ENCODE measurements at places on chromosomes 5 and 9. TPM values are rescaled to one million over a fixed set of nuclear protein-coding genes. Genes with fewer than 3 reads are reported as not detected.
A peak's percentile ranks its signal among the peaks of the same experiment; 100 is the strongest.

DNA sequence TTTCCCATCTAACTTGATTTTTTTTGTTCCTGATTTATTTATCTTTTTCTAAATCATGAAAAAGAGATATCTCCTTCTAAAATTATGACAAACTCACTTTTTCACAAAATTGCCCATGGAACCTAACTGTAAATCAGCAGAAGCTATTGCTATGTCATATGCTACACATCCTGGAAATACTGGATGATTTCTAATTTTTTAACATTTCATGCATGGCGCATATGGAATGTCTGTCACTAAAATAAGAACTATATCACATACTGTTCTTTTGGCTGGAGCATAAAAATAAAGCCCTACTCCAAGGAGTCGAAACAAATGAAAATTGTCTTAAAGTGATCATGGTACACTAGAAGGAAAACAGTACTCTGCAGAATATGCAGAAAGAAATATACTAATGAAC is 60.6 kb downstream of the CAMK4 start:
- no peak for DNase-seq

- DNase-seq, result no peak
These were observed 175.6 kb upstream of the NREP start for GRCh38 chr5:111932628-111933027.

DNA sequence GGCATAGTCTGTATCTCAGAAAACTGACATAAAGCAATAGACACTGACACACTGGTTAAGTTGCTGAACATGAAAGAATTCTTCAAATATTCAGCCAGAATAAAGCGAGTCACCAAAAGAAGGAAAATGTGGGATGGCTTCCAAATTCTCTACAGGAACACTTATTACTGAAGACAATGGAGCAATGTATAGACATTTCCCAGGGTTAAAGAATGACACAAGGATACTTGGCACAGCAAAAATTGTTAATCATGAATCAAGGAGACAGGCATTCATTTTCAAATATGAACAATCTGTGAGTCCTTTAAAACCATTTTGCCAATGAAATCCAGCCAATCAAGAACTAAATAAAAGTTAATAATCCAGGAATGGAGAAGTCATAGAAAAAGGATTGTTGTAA is 92.5 kb downstream of the MTX3 start:
- no peak for DNase-seq

GRCh38 chr9:130246126-130246525 is 19.4 kb upstream of the HMCN2 start:
- peak; percentile 37 for DNase-seq

SPATA24 gene
- total RNA-seq, result not detected

DNA sequence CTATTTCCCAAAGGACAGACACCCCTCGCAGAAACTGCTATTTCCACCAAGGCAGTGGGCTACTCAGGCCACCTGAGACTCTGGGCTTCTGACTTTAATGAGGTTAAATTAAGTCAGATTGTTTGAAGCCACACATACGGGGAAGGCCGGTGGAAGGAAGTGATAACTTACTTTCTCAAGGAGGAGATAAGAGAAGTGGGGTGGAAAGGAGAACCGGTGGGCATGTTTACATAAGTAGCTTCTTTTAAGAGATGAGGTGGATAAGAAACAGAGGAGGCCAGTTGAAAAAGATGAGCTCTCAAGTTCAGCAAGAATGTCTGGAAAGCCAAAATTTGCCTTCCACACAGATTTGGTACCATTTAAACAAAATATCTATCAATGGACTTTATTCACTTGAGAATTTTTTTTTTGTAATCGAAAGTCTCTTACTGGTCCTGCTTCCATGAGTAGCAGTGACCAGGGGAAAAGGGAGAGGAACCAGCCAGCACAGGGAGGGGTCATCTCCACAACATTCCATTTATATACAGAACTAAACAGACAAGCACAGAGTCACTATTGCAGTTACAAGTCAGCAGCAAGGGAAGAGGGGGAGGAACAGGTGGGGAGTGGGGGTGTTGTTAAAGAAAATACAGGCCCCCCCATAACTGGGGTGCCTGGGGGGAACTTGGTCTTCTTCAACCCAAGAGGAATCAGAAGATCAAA is 20.0 kb downstream of the CCDC125 start:
- no peak for DNase-seq

DNA sequence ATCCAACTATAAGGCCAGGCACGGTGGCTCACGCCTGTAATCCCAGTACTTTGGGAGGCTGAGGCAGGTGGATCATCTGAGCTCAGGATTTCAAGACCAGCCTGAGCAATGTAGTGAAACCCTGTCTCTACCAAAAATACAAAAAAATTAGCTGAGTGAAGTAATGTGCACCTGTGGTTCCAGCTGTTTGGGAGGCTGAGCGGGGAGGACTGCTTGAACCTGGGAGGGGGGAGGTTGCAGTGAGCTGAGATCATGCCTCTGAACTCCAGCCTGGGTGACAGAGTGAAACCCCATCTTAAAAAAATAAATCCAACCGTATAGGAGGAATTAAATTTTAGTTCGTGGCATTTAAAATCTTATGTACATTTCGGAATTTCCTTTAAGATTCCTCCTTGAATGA is 123.4 kb downstream of the CDC42SE2 start:
- DNase-seq, result no peak

CCDC171 gene
- total RNA-seq, result 1.7 TPM

DNA sequence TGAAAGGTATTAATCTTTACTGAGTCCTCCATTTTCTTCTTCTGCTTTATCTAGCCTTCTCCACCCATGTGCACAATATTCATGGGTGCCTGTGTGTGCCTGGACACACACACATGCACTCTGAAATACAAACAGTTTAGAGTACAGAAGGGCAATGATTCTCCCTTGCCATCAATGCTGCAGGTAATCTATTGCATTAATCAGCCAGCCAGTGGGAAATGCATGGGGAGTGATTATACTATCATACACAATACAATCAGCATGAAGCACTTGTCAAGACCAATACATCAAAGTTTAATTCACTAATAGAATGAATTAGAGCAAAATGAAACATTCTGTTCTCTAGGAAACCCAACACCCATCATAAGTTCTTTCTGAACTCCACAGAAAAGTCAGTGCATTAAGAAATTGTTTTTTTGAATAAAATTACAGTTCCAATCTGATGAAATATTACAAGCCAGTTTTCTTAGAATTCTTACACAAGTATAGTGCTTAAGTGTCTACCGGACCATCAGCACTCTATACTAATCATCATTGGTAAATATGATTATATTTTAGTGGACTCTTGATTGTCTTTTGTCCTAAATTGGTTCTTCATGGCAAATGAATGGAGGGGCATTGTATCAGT is 172.2 kb downstream of the ZSWIM6 start:
- DNase-seq, result no peak

Data from ascending aorta (tissue), 2 donors.